ENCODE measurements at places on chromosomes 3 and 15. TPM values are rescaled to one million over a fixed set of nuclear protein-coding genes. Genes with fewer than 3 reads are reported as not detected.

The ZNF860 gene
- 0.29 TPM for total RNA-seq

The GOLGA8R gene
- 0.22 TPM for total RNA-seq

The CKMT1A gene
- 8.1 TPM for total RNA-seq

The SLC51B gene
- not detected for total RNA-seq

The METTL6 gene
- 13.0 TPM for total RNA-seq

The CD86 gene
- not detected for total RNA-seq

The FGF7 gene
- total RNA-seq: not detected

The HTR3E gene
- total RNA-seq: not detected

The ARGFX gene
- not detected for total RNA-seq

The KLHL40 gene
- not detected for total RNA-seq

The NMB gene
- 16.1 TPM for total RNA-seq

The UCN2 gene
- 6.6 TPM for total RNA-seq

The GP9 gene
- not detected for total RNA-seq

The NR1I2 gene
- total RNA-seq: 0.69 TPM

The XRN1 gene
- total RNA-seq: 11.9 TPM

The STRA6 gene
- total RNA-seq: 1.9 TPM

The NR2E3 gene
- not detected for total RNA-seq

The PATL2 gene
- total RNA-seq: not detected

The GPR15 gene
- not detected for total RNA-seq

The GOLGA8K gene
- total RNA-seq: not detected

The LSG1 gene
- total RNA-seq: 29.1 TPM

The CCDC54 gene
- not detected for total RNA-seq

The AMOTL2 gene
- total RNA-seq: 109 TPM

The CD200 gene
- total RNA-seq: 3.9 TPM

The HGD gene
- total RNA-seq: 5.9 TPM

The HEMK1 gene
- total RNA-seq: 13.7 TPM

The B2M gene
- 1,011 TPM for total RNA-seq

The PLSCR2 gene
- not detected for total RNA-seq

The PLSCR5 gene
- total RNA-seq: not detected

The HDC gene
- not detected for total RNA-seq

The ISLR gene
- total RNA-seq: not detected

Measured in epithelial cell of proximal tubule (primary cell).